ENCODE measurements at places on chromosomes 12 and 14.

DNA sequence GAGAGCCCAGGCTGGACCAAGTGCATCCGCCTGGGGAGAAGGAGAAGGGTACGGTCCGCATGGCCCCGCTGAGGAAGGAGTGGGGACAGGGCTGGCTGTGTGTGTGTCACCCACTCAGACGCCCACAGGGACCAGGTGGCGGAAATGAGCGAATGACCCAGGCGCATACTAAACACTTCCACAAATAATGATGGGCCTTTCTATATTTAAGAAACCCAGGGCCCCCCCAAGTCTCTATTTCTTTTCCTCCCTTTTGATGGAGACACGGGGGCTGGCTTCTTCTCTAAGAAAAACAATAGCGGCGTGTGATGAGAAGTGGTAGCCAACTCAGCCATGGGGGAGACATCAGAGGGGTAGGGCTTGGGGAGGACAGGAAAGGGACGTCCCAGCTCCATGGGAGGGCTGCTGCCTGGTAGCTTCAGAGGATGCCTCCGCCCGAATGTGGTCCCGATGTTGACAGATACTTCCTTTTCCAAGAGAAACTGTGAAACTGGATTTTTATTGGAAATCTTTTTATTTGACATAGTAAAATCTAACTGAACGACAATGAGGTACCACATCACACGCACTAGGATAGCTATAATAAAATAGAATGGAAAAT, 6.3 kb upstream of the MAP1LC3B2 start:
- no peak for DNase-seq

- no peak for DNase-seq
Measured at GRCh38 chr12:24723759-24724158, 225.1 kb downstream of the BCAT1 start.

DNA sequence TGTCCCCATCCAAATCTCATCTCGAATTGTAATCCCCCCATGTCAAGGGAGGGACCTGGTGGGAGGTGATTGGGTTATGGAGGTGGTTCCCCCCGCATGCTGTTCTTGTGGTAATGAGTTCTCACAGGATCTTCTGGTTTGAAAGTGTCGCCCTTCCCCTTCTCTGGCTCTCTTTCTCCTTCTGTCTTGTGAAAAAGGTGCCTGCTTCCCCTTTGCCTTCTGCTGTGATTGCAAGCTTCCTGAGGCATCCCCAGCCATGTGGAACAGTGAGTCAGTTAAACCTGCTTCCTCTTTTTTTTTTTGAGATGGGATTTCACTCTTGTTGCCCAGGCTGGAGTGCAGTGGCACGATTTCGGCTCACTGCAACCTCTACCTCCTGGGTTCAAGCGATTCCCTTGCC, 104.0 kb downstream of the CCDC91 start:
- DNase-seq, result no peak

- DNase-seq, result no peak
Measured at GRCh38 chr12:128844031-128844635, 9.1 kb upstream of the GLT1D1 start.

- DNase-seq, result no peak
Measured at GRCh38 chr14:31895206-31895605, 181.9 kb upstream of the ARHGAP5 start.

Measured in nucleus accumbens (tissue), 56 donors.